ENCODE measurements at places on chromosomes 12 and 14.
A peak's percentile ranks its signal among the peaks of the same experiment; 100 is the strongest.

GRCh38 chr12:20370014-20370386 lies 1.7 kb downstream of the PDE3A start:
- DNase-seq, result peak; percentile 32

GRCh38 chr12:116670859-116671258 lies 67.0 kb downstream of the SPRING1 start:
- no peak for DNase-seq

DNA sequence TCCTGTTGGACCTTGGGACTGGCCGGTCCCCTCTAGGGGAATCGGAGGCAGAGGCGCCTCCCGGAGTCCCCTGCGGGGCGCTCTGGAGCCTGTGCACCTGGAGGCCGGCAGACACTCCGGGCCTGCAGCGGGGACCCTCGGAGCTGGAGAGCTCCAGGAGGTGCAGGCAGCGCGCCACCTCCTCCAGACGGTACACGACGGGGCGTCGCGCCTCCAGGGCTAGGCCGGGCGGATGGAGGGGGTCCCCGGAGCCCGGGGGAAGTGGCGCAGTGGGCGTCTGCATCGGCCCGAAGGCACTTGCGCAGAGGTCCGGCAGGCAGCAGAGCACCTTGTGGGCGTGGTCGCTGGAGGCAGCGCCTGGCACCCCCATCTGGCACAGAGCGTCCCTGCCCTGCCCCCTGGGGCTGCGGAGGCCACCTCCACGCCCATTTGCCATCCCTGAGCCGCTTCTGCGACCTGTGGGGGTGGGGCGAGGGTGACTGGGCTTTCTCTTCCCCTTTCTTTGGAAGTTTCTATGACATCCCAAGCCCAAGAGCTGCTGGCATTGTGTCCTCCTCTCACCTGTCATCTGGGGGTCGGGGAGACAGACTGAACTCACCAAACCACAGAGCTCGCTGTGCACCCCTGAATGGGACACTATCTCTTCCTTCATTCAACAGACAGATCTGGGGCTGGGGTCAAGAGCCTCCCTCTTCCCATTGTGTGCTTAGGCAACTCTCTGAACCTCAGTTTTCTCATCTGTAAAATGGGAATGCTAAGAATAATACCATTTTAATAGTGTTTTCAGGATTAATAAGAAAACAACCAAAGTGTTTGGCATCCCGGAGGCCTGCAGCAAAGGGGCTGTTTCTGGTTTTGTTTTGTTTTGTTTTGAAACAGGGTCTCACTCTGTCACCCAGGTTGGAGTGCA lies 37.5 kb upstream of the CORO1C start:
- DNase-seq, result no peak

DNA sequence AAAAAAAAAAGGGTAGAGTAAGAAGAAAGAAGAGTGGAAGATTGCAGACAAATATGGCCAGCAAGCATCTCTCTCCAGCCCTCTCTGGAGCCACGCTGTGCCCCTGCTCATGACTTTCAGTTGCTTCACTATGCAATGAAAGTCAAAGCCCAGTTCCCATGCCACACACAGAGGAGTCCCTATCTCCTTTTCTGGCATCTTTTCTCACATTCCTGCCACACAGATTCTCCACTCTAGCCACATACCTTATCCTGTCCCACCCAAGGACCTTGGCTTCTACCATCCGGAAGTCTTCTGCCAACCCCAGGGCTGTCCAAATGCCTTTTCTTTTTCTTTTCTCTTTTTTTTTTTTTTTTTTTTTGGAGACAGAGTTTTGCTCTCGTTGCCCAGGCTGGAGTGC lies 39.3 kb upstream of the CAPRIN2 start:
- no peak for DNase-seq

DNA sequence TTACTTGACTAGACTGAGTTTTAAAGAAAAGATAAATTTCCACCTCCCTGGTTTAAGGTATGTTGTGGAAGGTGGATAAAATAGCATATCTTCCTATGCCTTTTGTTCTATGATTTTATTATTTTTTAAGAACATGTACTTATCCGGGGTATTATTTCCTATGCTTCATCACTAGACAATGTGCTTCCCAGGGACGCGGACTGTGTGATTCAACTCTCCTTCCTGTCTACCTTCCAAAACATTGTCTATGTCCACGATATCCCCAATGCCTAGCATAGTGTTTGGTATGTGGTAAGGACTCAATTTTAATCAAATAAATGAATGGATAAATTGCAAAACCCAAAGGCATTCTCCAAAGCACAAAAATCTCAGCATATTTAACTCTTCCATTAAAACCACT lies 8.3 kb upstream of the CCND2 start:
- no peak for DNase-seq

GRCh38 chr12:58615576-58615975 lies 304.7 kb downstream of the LRIG3 start:
- no peak for DNase-seq
